ENCODE measurements at places on chromosomes 2 and 18. TPM values are rescaled to one million over a fixed set of nuclear protein-coding genes. Genes with fewer than 3 reads are reported as not detected.

CXCR1 gene
- total RNA-seq = 0.51 TPM

TUBA3E gene
- 9.5 TPM for total RNA-seq

CCDC121 gene
- 3.6 TPM for total RNA-seq

KIF1A gene
- 41.8 TPM for total RNA-seq

- DNase-seq = no peak
These were observed at the start of gene SLC23A3 for GRCh38 chr2:219169930-219170654. SLC23A3 (minus strand) TSS chr2:219170029; CDS start chr2:219169984, 45 bp downstream.

DNA sequence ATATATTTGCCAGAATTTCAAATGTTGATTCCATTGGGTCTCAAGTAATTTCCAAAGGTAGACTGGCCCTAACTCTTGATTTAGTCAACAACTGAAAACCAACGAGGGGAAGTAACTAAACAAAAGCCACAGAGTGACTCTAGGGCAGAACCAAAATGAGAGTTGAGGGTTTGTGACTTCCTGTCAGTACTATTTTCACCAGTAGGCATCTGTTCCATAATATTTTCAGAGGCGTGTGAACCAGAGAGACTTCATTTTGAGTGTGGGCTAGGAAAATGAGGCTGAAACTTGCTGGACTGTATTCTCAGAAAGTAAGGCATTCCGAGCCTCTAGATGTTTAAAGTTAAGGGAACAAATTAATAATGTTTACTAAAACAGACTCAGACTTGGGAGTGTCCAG, 70.6 kb downstream of the GDF7 start:
- no peak for DNase-seq

DNA sequence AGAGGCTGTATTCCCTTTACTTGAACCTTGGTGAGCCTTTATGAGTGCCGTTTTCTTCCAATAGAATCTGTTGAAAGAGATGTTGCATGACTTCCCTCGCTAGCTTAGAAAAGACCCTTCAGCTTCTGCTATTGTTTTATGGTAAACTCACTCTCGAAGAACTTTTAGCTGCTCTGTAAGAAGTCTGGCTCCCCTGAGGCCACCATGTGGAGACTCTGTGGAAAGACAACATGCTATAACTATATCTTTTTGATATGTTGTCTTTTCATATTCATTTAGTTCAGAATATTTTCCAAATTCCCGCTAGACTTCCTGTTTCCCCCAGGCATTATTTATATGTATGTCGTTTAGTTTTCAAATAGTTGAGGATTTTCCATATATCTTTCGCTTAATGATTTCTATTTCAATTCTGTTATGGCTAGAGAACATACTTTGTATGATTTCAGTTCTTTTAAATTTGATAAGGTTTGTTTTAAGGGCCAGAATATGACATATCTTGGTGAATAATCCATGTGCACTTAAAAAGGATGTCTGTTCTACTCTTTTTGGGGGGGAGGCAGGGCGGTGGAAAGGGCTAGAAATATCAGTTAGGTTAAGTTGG, 64.1 kb downstream of the PTPN4 start:
- no peak for DNase-seq
